Fibroblast of skin of scalp (primary cell): ENCODE measurements at places on chromosomes 2 and 18.

DNA sequence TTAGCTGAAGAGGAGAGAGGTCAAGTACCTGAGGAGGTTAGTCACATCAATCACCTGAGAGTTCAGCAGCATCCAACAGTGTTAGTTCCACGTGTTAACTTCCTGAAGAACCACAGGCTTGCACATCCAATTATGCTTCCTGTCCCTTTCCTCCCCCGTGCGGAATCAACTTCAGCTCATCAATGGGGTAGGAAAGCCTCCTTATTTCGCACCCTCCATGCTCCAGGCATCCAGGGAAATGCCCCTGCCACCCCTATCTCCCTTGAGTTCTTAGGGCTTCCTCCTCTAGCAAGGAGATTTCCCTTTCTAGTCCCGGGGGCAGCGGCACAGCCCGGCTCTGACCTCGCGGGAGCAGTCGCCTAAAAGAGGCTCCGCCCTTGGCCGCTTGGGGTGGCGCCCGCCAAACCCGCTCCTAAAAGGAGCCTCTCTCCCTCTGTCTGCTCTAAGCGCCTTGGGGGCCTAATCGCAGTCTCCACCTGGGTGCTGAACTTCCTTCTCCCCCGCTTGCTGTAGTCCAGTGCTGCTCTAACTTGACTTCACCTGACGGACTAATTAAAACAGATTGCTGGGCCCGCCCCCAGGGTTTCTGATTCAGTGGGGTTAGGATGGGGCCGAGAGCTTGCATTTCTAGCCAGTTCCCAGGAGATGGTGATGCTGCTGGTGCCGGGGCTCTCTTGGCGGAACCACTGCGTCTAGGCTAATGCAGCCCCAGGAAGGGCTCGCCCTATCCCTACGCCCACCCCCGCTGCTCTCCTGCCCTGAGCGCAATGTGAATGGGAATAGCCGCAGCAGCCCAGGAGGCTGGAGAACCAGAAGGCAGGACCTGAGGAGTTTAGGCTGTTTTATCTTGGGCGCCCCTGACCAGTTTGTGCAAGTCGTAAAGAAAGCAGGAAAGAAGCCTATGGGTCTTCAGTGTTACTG lies 3.4 kb upstream of the TET3 start:
- DNase-seq, result no peak

DNA sequence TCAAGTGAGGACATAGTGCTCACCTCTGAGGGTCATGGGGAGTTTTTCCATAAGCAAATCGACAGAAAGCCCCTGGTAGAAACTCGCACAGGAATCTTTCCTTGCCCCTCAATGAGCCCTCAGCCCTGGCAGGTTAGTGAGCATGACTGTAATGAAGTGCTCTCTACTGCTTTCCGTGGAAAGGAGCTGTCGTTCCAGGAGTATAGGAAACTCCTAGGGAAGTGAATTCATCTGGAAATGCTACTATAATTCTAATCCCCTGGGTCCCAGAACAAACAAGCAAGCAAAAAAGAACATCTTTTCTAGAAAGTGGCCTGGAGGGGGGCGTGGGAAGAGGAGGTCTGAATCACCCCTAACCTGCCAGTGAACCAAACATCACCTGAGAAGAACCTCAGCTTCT lies 18.1 kb downstream of the BCL2L11 start:
- no peak for DNase-seq

GRCh38 chr2:88574445-88574844 lies 52.8 kb downstream of the EIF2AK3 start:
- DNase-seq, result no peak

DNA sequence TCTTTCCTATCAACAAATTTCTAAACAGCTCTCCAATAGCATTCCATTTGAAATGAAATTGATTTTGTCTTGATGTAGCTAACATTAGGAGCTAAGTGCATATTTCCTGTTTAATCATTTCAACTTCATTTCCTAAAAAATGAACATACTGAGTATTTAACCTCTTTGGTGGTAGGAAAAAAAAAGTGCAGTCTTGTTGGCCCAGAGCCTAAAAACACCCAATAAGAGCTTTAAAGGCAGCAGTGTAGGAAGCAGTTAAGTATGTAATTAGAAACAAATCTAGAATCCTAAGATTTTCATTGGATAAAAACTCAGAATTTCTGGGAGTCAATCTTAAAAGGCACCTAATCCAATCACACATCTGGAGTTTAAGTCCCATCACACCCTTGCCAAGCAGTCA lies 71.0 kb upstream of the RBMS1 start:
- no peak for DNase-seq

- peak; percentile 43 for DNase-seq
Observed at GRCh38 chr2:126946318-126947102, 47.8 kb downstream of the TEX51 start.

- no peak for DNase-seq
Observed at GRCh38 chr2:17747684-17748452, 5.7 kb downstream of the SMC6 start.

DNA sequence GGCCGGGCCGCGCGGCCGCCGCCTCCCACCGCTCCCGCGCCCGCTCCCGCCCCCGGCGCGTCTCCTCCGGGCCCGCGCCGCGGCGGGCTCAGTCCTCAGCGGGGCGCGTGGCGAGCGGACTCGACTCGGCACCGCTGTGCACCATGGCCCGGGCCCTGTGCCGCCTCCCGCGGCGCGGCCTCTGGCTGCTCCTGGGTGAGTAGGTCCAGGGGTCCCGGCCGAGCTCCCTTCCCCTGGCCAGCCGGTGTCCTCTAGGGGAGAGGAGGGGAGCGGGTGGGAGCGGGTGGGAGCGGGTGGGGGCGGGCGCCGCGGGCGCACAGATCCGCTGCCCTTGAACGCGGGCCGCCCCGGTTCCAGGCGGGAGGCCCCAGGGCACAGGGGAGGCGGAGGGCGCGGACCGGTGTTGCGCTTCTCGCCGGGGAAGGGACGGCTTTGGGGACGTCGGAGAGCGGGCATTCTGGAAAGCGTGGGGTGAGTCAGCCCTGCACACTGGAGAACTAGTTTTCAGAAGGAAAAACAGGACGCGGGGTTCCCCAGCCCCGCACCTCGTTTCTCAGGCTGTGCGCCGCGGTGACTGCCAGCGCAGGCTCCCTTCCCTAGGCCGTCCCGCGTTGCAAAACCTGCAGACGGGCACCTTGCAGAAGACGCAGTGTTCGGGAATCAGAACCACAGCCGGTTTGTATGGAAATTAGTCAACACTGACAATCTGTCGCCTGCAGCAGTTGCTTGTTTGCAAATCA lies at the start of gene RAMP1:
Gene RAMP1 (plus strand): TSS at position 91 of the 740 bp plus-strand sequence. CDS start 53 bp downstream, at position 144.
- DNase-seq, result no peak

GRCh38 chr2:13681936-13682335 lies 950.6 kb upstream of the LRATD1 start:
- DNase-seq, result no peak

- DNase-seq, result peak; percentile 1
Observed at GRCh38 chr2:55269645-55269990, 587 bp upstream of the MTIF2 start.

GRCh38 chr2:74130211-74130995 lies 17.3 kb downstream of the BOLA3 start:
- DNase-seq, result no peak

- DNase-seq, result no peak
Observed at GRCh38 chr2:64978514-64979268, 10.5 kb upstream of the SLC1A4 start.
